ENCODE measurements at places on chromosomes 7 and 10.

DNA sequence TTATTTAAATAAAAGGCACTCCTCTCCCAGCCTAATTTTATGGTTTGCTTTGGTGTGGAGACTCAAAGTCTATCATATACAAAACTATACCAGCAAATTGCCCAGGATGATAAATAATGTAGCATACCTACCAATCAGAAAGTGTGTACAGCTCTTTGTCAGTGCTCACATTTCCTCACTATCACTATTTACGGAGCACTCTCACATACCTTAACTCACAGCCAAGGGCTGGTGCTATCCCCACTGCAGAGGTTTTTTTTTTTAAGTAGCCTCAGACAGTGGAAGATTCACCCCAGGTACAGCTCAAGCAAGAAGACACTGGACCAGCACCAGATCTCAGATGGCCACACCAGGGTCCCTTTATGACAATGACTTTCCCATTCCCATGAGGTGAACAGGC lies 2.5 kb downstream of the PDLIM1 start:
- no peak for DNase-seq

GRCh38 chr10:35470925-35471315 lies 134.2 kb upstream of the GJD4 start:
- no peak for DNase-seq

DNA sequence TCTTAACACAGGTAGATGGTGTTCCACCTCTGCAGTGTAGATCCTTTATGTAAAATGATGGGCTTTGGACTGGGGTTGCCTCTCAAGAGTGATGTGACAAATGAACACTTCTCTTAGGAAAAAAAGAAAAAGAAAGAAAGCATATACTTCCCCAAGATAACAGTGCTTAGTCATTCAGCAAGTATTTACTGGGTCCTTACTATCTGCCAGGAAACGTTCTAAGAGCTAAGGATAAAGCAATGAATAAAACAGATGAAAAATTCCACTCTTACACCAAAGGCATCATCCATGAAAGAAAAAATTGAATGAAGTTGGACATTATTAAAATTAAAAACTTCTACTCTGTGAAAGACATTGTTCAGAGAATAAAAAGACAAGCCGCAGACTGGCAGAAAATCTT lies 177.3 kb downstream of the C7orf25 start:
- DNase-seq = no peak

DNA sequence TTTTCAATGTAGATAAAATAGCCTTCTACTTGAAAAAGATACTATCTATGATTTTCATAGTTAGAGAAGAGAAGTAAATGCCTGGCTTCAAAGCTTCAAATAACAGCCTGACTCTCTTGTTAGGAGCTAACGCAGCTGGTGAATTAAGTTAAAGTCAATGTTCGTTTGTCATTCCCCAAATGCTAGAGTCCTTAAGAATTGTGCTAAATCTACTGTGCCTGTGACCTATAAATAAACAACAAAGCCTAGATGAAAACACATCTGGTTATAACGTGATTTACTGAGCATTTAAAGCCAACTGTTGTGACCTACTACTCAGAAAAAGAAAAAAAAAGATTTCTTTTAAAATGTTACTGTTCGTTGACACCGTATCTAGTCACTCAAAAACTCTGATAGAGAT lies 134.7 kb downstream of the POLR1F start:
- DNase-seq = no peak

- DNase-seq = no peak
Measured at GRCh38 chr10:5666008-5666840, at the start of gene ASB13. Gene ASB13 (minus strand): TSS chr10:5666595. CDS start chr10:5666551, 44 bp downstream.

DNA sequence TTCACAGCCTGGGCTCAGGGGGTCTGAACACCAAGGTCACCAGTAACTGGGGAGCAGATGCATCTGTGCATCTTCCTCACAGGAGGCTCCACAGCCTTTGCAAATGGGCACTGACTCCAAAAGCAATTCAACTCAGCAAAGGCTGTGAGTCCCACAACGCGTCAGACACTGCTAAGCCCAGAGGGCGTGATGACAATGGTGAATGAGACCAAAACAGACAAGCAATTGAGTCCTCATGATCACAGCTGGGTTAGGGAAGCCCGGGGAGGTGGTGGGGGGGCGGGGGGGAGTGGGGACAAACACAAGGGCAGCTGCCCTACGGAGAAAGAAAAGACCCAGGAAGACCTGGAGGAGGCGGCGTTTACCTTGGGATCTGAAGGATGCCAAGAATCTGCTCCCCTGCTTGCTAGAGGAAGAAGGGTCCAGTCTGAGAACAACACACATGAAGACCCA lies 61.6 kb upstream of the RNF32 start:
- no peak for DNase-seq

- no peak for DNase-seq
Measured at GRCh38 chr10:30059209-30060107, at the start of gene JCAD. Gene JCAD (minus strand): TSS chr10:30059586. CDS start chr10:30047812, 11,774 bp downstream.

DNA sequence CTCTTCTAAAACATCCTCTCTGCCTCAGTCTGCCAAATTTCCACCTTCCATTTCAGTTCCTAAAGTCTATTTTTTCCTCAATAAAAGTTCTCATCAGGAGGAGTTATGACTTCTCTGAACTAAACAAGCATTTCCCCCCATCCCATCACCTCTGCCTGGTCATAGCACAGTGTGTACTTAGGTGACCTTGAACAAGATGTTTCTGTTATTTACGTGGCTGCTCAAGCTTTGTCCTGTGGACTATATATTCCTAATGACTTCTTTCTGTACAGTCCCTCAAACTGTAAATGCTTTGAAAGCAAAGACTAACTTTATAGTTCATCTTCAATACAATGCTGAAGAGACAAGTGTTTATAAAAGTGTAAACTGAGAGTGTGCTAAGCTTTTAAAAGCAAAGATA lies 166.9 kb downstream of the CPEB3 start:
- no peak for DNase-seq

DNA sequence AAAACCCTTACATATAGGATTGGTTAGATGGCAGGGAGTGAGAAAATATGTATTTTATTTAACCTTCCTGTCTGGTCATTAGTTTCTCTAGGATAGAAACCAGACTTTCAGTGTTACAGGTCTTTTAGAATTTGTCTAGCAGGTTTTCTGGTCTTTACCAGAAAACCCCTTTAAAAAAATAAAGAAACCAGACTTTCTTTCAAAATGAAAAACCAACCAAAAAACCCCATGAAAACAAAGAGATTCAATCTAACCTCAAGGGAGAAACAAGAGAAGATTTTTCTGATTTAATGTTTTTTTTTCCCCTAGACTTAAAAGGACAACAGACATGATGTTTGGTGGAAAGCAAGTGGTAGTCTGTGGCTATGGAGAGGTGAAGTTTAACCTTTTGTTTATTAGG lies 28.7 kb upstream of the STRIP2 start:
- no peak for DNase-seq

DNA sequence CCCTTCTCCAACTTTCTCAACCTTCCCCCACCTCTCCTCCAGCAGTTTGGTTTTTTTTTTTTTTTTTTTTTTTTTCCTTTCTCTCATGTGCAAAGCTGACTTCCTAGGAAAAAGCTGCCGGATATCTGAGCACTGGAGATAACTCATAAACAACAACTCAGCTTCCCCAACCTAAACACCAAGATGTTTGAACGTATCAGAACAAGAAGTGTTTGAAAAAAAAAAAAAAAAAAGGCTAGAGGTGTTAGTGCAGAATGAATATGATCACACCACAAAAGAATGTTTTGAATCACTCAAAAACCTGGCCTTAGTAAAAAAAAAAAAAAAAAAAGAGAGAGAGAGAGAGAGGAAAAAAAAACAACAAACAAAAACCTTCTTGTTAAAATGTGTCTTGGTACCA lies 11.2 kb downstream of the GATA3 start:
- DNase-seq = no peak

DNA sequence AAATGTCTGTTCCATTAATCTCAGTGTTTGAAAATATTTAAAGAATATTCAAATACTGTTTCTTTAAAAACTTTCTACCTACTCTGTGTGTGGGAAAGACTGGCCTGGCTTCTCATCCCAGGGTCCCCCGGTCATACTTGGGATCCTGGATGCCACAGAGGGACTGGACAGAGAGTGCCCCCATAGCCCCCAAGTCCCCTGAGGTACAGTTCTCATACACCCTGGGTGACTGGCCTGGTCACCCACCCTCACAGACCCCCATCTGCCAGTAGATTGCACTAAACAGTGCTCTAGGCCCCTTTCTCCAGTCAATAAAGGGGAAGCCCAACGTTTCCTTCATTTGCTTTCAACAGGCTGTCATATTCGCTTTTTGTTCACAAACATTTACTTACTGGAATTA lies 3.0 kb downstream of the TMEM273 start:
- DNase-seq = no peak

DNA sequence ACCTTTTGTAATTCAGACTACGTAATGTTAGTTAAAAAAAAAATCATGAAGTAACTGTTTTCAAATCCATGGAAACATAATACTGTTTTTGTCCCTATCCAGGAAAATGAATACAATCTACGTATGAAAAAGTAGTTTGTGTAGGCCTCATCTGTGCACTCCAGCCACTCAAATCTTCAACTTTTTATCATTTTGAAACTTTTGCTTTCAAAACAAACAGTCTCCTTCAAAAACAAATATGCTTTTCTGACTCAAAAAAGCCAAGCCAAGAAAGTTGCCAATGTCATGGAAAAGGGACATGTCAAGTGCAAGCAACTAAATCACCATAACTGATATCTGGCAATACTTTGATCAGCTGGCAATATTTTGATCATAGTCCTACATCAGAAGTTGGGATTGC lies 13.1 kb downstream of the THNSL1 start:
- DNase-seq = no peak

- DNase-seq = no peak
Measured at GRCh38 chr7:126608339-126608776, 644.4 kb downstream of the GRM8 start.

GRCh38 chr7:7476381-7476780 lies 59.3 kb downstream of the COL28A1 start:
- no peak for DNase-seq

GRCh38 chr10:2935647-2936386 lies 131.5 kb upstream of the PFKP start:
- no peak for DNase-seq

- no peak for DNase-seq
Measured at GRCh38 chr7:140732416-140732815, 35.9 kb downstream of the NDUFB2 start.

DNA sequence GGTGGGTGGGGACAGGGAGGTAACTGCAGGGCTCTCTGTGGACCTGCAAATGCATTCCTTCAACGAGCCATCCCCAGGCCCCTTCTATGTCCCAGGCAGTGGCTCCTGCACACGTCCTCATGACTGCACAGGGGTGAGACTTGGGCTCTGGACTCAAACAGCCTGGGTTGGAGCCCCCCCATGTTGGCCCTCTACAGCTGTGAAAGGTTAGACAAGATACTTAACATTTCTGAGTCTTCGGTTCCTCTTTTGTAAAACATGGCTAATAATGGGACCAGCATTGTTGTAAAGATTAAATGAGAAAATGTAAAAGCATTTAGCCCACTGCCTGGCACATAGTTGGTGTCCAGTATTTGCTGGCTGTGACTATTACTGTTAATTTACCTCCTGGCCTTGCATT lies 41.8 kb downstream of the CHST3 start:
- DNase-seq = no peak

- no peak for DNase-seq
Measured at GRCh38 chr10:5949009-5949759, 28.2 kb downstream of the IL15RA start.

DNA sequence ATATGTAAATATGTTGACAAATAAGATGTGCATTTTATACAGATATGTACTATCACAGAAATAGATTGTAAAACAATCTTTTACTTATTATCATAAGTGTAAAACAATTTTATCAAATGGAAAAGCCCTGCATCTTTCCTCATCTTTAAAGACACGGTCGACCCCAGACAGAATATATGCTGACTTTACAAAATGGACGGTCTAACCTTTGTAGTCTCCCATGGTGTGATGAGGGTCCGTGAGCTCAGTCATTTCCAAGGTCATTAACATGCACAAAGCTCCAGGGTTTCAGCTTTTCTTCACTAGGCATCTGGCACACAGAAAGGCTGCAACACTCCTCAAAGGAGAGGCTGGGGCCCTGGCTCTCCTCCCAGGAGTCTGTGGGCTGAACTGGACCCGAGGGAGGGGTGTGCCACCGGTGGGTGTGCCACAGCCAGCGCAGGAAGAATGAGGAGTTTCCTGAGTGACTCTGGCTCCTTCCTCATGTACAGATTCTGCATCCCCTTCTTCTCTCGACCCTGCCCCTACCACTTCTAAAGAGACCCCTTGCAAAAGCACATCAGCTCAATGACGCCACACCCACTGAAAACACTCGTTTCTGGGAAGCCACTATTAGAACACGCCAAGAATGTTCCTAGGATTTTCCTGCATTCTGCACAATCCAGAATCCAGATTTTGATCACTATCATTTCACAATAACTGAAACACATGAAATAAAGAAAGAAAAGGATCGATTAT lies 26.2 kb upstream of the ABLIM1 start:
- no peak for DNase-seq

GRCh38 chr10:62545160-62546066 lies 171.2 kb downstream of the ZNF365 start:
- DNase-seq = no peak

DNA sequence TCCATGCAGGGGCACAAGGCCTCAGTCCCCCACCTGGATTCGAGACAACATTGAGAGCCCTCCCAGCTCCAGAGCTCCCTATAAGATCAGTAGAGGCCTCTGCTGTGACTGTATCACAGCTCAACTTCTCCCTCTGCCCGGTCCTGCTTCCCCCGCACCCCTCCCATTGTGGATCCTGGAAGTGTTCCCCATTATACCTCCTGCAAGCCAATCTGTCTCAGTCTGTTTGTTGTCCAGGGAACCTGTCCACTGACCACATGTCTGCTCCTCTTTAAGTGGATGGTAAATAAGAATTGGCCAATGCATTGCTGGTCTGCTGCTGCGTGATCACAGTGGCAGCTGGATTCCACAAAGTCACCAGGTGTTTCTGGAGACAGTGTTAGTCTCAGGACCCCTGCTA lies 259.7 kb upstream of the HABP2 start:
- no peak for DNase-seq

DNA sequence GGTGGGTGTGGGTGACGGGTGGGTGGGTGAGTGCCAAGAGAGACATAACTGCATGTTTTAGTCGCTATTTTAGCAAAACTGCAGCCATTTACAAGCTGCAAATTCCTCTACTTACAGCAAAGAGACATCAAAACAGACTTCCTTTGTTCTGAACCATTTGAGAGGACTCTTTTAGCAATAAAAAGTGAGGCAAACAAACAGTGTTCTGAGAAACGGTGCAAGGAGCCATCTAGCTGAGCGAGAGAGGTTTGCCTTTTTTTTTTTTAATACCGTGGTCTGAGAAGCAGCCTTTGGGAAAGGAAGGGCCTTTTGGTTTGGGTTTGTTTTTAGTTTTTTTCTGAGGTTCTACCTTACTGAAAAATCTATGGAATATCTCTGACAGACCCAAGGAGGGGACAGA lies 62.9 kb downstream of the SCRN1 start:
- no peak for DNase-seq

GRCh38 chr7:46397591-46397990 lies 476.5 kb upstream of the IGFBP3 start:
- no peak for DNase-seq

Data from esophagus squamous epithelium (tissue), 5 donors.